Astrocyte of the spinal cord (primary cell): ENCODE measurements at places on chromosomes 3 and 15.
A peak's percentile ranks its signal among the peaks of the same experiment; 100 is the strongest.

DNA sequence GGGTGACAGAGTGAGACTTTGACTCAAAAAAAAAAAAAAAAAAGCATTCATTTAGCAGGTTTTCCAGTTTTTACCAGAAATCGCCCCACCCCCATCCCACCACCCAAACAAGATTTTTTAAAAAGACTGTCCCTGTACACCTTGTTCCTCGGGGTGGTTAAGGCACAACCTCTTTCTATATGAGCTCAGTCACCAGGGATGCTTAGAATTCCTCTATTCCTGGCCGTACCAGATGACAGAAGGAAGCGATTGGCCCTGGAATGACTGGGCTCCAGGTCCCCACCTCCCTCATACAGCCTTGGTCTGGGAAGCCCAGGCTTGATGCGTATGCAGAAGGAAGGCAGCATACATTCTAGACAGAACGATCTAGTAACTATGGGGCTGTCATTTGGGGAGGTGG is 25.6 kb downstream of the IDH2 start:
- DNase-seq: no peak

GRCh38 chr15:69909719-69910444 is 187.8 kb downstream of the TLE3 start:
- no peak for DNase-seq

DNA sequence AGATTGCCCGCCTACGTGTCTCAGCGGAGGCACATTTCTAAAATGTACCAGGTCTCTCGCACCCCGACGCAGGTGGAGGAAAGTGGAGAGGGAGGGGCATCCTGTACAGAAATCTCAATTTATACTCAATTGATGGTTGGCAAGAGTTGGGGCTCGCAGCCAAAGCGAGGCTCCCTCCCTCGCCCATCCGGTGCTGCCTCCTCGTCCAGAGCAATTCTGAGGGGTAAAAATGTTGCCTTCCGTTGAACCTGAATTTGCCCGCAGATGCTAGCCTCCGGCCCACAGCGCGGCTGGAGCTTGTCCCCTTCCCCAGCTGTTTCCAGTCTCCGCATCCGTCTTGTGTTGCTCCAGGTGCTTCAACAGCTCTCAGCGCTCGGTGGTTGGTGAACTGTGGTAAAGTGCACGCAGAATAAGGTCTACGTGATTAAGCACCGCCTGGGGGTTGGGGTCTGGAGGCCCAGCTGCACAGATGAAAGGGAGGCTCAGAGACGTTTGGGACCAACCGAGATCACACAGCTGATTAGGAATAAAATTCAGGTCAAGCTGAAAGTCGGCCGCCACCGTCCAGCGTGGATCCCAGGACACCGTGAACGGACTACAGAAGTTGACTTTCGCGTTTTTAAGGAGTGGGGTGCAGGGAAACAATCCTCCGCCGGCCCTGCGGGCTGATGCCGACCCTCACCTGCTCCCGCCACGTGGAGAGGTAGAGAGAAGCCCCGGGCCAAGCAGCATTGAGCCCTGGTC is 846 bp upstream of the POLG start:
- DNase-seq: no peak

- DNase-seq: no peak
Observed at GRCh38 chr3:1953536-1953935, 145.1 kb upstream of the CNTN4 start.

GRCh38 chr3:96991231-96991630 is 176.8 kb downstream of the EPHA6 start:
- no peak for DNase-seq

DNA sequence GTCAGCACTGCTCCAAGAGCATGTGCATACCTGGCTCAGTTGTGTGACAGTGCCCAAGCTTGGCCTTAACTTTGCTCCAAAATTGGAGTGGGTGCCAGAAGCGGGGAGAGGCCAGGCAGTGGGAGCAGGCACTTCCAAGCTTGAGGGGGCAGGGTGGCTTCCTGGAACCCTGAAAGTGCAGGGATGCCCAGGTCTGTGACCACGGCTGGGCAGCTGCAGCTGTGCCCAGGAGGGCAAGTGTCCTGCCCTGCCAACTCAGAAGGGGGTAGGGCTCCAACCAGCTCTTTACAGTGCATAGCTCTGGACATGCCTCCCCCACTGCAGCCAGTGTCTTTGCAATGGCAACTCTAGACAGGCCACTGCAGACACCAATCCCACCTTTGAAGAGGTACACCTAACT is 478.6 kb downstream of the OTOL1 start:
- no peak for DNase-seq

- DNase-seq: no peak
Observed at GRCh38 chr3:71254281-71255057, 329.1 kb downstream of the FOXP1 start.

DNA sequence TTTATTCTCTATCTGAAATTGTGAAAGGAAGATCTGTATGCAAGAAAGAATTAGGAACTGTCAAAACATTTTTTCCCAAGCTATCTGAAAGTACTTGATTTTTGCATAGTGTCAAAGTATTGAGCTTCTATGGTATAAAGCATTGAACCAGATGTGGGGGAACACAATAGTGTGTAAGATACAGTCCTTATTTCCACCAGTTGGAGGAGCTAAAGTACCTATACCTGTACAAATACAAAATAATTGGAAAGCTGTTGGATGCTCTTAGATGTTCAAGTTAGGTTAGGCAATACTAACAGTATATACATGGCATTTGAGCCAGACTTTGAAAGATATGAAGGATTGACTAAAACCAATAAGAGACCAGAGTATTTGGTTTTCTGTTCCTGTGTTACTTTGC is 148.4 kb downstream of the B3GALNT1 start:
- DNase-seq: peak; percentile 36

GRCh38 chr15:74398183-74398582 is 30.7 kb upstream of the CYP11A1 start:
- DNase-seq: no peak

DNA sequence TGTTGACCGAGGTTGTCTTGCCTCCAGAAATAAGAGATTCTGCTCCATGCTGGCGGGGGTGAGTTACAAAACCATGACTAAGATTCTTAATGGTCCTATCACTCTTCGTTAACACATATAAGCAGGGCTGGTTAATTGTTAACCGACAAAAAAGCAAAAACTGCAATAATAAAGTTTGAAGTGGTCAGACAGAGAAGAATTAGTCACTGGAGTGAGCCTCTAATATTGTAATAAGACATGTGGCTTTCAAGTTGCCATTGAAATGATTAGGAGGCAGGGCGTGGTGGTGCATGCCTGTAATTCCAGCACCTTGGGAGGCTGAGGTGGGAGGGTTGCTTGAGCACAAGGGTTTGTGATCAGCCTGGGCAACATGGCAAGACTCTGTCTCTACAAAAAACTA is 78.4 kb upstream of the NR2F2 start:
- DNase-seq: no peak

DNA sequence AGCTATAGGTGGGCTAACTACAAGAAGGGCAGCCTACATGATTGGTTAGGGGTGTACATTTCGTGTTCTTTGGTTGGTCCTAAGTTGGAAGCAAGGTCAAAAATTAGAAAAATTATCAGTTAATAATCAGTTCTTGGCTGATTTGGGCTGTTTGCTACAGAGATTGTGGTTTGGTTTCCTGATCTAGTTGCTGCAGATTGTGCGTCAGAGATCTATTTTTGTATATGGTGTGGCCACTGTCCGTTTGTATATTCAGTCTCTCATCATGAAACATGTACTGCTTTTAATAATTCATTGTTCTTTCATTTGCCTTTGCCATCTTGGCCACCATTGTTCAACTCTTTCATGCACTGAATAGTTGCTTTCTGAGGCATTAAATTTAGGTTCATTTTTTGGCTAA is 80.9 kb downstream of the LRRC3B start:
- no peak for DNase-seq

- DNase-seq: no peak
Observed at GRCh38 chr3:71277341-71277740, 306.2 kb downstream of the FOXP1 start.

DNA sequence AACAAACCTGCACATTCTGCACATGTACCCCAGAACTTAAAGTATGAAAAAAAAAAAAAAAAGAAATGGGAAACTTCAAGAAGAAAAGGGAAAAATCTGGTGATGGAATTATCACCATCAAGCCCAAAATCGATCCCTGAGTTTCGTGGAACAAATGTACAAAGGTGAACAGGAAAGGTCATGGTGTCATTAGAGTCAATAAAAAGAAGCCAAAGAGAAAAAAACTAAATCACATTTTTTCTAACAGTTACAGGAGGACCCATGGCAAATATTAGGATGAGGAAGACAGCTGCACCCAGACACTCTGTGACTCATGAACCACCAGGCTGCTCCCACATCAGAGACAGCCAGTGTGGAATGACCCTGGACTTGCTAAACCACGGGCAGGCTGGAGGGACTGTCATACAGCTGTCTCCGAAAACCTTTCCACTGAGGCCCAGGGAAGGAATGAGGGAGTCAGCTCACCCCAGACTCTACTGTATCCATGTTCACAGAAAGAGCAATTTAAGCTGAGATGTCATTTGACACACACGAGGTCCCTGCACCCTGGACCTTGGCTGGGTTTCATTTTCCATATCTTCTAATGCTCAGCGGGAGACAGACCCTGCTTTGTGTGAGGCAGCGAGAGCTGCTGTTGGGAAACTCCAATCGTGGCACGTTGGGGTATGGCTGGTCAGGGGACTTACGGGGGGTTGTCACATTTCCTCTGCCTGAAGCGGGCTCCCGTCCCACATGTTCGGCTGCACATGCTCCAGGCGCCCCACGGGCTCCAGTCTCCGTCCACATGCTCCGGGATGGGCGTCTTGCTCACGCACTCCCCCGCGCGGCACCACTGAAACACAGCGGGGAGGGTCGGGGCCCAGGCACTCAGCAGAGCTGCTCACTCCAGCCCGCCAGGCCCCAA is 210.2 kb downstream of the ADAMTS17 start:
- DNase-seq: peak; percentile 25

GRCh38 chr15:27820232-27820631 is 278.9 kb downstream of the OCA2 start:
- DNase-seq: peak; percentile 74

GRCh38 chr3:3599016-3599415 is 200.2 kb upstream of the LRRN1 start:
- DNase-seq: no peak

DNA sequence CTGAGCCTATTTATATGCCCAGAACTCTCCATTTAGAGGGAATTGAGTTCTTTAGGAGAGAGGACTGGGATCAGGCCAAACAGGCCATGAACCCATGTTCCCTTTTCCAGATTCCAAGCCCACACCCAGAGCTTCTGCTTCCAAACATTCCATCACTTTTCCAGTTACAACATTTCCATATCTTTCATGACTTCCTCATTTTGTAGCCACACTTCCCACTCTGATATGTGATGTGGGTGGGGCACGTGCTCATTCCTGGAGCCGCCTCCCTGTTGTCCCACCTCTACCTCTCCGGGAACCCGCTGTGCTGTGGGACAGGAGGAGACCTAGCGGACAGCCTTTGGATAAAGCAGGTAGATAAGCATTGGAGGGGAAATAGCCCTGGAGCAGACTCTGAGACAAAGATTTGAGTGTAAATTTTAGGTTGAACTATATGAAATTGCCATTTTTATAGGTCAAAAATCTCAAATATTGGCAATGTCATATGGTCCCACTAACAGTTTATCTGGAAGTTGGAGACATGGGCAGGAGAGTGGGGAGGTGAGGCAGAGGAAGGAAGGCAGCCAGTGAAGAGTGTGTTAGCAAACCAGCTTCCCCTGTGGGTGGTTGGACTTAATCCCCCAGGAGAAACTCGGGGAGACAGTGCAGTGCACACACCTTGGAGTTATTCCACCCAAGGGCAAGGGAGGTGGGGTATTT is 31.8 kb downstream of the CYP8B1 start:
- DNase-seq: no peak

DNA sequence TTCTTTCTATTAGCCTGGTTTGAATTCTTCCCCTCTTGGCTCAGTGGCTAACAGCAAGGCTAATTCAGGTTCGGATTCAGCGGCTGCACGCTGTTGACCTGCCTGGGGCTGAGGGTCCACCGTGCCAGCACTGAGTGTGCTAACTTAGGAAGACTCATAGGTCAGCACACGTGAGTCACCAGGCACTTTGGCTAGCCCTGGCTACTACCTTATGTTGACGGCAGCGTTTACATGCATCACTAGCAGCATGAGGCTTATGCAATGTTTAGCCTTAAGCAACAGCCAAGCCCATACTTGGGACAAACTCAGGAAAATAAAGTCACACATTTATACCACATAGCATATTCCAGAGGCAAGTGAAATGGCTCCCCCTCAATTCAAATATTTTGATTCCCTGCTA is 137.7 kb downstream of the RAB11A start:
- DNase-seq: peak; percentile 8

DNA sequence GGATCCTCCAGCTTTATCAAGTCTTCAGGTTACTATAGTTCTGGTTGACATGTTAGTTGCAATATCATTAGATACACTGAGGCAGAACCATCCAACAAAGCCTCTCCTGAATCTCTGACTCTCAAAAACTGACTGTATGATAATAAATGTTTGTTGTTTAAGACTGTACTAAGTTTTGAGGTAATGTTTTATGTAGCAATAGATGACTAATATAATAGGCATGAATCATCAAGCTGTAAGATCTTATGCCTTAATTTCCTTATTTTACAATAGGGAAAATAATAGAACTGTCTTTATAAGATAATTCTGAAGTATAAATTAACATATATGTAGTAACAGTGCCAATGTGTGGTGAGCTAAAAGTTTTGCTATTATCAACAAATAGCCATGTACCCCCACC is 88.9 kb upstream of the TBC1D5 start:
- DNase-seq: peak; percentile 14

DNA sequence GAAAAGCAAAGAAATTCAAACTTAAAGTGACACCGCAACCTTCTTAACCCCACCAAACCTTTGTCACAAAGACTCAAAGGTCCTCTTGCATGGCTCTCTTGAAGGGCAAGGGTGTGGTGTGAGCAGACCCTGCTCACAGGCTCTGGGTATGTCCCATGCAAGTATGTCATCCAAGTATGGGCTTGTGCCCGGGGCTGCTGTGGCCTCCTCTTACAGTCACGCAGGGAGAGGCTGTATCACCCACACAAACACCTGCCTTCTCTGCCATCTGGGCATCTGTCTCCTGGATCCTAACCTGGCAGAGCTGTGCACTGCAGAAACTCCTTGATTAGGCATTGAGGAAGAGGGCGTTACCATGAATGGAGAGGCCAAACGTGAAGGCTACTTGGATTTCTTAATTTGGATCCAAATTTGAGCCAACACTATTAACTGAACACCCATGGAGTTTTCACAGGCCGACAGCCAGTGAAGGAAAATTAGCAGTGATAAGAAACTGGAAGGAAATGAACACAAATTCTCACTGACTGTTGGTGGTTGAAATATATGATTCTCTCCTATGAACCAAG is 146.6 kb downstream of the DUT start:
- no peak for DNase-seq

GRCh38 chr3:155631323-155632019 is 113.4 kb downstream of the PLCH1 start:
- DNase-seq: no peak

DNA sequence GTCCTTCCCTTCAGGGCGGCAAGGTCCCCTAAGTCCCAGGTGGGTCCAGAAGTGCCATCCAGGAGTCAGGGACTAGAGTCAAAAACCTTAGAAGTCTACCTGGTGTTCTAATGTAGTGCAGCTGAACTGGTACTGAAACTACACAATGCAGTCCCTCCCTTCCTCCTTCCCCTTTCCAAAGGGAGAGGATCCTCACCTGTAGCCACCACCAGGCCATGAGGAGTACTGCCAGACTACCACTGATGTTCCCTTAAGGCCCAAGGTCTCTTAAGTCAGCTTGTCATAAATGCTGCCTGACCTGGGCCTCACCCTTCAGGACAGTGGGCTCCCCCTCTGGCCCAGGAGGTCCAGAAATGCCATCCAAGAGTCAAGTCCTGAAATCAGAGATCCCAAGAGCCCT is 98.9 kb downstream of the ULK4 start:
- DNase-seq: no peak

GRCh38 chr15:31459400-31459748 is 132.7 kb downstream of the KLF13 start:
- no peak for DNase-seq
